ENCODE measurements at places on chromosomes 1 and 21.

DNA sequence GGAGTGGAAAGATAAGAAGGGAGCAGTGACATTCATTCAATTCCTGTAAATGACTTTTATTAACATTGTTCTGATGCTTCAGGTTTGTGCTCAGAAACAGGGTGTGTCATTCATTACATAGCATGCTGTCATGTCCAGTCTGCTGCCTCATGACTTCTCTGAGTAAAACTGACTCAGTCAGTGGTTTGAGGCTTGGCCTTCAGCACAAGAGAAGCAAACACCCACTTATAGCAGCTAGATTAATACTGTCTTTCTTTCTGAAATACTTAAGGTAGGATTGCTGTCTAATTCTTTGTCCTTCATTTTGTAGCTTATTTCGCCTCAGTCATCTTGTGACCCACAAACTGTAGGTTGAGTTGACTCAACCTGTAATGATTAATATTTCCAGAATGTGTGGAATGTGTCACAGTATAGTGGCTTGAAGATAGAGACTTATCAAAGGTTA lies 32.9 kb downstream of the RASAL2 start:
- DNase-seq = no peak

GRCh38 chr21:42039911-42040351 lies 29.8 kb upstream of the ZBTB21 start:
- DNase-seq = no peak

GRCh38 chr1:196214866-196215265 lies 393.4 kb downstream of the KCNT2 start:
- no peak for DNase-seq

GRCh38 chr1:30242722-30243457 lies 480.5 kb downstream of the MATN1 start:
- DNase-seq = no peak

GRCh38 chr1:23799570-23800399 lies 769 bp downstream of the GALE start:
- DNase-seq = no peak

GRCh38 chr1:185279571-185279970 lies 37.5 kb downstream of the IVNS1ABP start:
- DNase-seq = no peak

DNA sequence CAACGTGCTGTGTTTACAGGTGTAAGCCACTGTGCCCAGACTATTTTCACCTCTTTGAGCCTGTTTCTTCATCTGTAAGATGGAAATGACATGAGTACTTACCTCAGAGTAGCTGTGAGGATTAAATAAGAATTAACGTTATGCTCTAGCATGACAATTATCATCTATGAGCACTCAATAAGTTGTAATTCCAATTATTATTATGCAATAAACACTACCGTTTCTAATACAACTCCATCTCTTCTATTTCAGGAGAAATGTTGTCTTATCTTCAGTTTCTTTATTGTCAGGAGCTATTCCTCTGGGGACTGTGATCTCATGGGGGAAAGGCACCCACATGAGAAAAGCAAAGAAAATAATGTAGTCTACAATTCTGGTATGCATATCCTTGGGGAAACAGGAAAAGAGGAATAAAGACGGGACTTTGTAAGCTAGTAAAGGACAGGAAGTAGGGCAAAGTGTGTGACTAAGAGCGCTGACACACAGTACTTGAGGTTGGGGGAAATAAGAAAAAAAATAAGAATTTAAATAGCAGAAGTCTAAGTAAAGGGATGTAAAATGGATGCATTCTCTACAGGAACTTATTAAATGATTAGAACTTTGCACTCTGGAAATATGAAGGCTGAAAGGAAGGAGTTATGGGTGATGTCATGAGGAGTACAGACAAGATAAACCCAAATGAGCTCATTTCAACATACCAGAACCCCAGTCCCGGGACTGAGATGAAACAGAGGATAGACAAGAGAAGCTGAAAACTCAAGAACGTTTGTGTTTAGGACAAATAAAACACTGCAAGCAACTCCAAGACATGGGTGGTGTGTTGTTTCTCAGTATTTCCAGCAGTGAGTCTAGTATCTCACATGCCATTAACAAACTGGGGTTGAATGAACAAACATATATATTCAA lies 9.8 kb downstream of the PHC2 start:
- no peak for DNase-seq

GRCh38 chr1:107327446-107327845 lies 186.6 kb downstream of the NTNG1 start:
- no peak for DNase-seq

- DNase-seq = no peak
Observed at GRCh38 chr1:228169345-228169744, 3.7 kb downstream of the IBA57 start.

- DNase-seq = peak; percentile 47
Observed at GRCh38 chr1:111723091-111723806, 15.9 kb downstream of the INKA2 start.

DNA sequence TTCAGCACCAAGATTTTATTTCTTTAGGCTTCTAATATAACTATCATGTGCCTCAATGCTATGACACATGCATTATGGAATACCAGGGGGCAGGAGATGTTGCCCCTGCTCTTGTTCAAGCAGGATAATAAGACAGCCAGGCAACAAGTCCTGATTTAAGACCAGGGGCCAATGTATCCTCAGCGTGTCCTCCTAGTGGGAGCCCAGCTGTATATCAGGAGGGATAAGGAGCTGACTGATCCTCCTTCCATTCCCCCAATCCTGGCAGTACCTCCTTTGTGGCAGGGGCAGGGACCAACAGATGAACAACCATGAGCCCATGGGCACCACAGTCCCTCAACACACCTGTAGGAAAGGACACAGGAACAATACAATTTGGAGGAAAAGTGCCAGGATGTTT lies 29.3 kb downstream of the SORT1 start:
- DNase-seq = no peak

DNA sequence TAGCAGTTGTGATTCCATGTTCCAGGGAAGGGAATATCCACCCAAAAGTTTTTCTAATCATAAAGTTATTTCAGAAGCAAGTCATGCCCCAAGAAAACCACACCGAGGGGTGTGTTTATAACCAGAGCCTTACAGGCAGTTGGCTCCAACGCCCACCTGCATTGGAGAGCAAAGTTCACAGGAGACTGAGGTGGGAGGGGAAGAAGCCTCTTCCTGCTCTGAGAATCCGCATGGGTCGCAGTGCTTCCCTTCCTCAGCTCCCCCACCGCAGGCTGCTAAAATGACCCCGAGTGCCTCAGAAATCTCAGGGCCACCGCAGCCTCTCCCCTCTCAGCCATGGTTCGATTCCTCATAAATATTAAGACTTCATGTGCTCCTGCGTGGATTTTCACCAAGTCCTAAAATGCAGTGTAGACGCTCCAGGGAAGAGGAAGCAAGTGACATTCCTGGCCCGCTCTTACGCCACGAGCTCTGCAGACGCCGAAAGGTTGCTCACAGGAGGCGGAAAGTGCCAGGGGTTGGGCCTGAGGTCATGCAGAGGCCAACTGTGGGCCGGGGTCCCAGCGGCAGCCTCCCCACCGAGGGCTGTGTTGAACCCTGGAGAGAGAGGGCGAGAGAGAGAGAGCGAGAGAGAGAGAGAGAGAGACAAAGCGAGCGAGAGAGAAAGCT lies 13.4 kb upstream of the SPSB1 start:
- no peak for DNase-seq

GRCh38 chr1:17958704-17959103 lies 148.9 kb upstream of the IGSF21 start:
- no peak for DNase-seq

DNA sequence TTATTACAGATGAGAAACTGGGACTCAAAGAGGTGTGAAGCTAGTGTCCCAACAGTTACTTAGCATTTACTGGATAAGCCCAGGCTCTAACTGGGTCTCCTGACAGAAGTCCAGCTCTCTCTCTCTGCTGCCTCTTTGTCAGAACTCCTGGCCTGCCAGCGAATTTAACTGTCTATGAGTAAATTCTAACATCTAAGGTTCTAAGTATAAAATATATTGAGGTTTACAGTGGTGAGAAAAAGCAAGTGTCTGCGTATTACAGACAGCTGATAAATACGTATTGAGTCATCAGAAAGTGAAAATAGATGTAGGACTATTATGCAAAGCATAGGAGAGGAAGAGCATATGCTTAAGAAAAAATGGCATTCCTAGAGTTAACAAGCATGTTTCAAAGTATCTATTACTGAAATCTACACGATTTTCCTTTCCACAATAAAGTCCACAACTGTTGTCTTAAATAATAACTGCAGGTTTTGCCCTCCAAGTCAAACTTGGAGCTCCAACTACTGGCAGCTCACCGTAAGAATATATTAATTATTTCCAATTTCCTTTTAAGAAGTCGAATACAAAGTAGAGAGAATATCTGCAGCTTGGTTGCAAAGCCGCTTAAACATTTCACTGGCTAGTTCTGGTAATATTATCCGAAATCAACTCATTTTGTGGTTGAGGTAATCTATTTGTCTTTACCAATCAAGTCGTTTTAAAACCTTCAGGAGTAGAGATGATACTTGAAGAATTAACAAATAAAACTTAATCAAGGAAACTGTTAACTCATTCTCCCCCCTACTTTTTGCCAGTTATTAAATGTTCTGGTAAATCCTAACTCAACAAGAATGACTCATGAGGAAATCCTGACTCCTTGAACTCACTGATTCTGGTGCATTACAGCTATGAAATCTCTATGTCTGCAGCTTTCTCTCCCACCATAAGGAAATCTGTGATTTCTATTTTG lies 1.4 kb upstream of the RGS2 start:
- peak; percentile 23 for DNase-seq

GRCh38 chr1:179883745-179884138 lies 1.7 kb downstream of the TOR1AIP1 start:
- peak; percentile 50 for DNase-seq
